ENCODE measurements at places on chromosomes 11 and 22.

DNA sequence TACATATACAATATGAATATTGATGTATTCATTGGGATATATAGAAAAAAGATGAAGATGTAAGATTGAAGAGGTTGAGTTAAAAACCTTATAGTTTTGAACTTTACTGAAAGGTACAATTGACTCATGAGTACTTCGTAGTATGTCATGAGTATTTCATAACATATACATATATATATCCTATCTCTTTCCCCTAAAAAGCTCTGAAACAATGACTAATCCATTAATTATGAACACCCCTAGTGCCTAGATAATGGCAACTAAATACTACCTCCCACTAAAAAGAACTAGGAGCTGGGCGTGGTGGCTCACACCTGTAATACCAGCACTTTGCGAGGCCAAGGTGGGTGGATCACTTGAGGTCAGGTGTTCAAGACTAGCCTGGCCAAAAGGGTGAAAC, 31.5 kb downstream of the SLC35F2 start:
- DNase-seq = no peak

GRCh38 chr11:85132851-85133585, 494.1 kb downstream of the DLG2 start:
- no peak for DNase-seq

DNA sequence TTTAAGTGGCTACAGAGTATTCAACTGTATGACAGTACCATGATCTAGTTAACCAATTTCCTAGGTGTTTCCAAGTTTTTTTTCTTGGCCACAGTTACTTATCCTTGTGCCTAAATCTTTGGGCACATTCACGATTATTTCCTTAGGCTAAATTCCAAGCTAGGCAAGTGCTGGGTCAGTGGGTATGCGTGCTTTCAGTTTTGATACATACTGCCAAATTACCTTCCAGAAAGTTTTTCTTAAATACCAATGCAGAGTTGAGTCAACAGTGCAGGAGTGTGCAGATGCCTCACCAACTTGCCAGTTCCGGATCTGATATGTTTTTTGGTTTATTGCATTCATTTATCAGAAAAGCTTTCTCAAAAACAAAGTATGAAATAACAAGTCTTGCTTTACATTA, 67.9 kb upstream of the OR4B1 start:
- DNase-seq = no peak

DNA sequence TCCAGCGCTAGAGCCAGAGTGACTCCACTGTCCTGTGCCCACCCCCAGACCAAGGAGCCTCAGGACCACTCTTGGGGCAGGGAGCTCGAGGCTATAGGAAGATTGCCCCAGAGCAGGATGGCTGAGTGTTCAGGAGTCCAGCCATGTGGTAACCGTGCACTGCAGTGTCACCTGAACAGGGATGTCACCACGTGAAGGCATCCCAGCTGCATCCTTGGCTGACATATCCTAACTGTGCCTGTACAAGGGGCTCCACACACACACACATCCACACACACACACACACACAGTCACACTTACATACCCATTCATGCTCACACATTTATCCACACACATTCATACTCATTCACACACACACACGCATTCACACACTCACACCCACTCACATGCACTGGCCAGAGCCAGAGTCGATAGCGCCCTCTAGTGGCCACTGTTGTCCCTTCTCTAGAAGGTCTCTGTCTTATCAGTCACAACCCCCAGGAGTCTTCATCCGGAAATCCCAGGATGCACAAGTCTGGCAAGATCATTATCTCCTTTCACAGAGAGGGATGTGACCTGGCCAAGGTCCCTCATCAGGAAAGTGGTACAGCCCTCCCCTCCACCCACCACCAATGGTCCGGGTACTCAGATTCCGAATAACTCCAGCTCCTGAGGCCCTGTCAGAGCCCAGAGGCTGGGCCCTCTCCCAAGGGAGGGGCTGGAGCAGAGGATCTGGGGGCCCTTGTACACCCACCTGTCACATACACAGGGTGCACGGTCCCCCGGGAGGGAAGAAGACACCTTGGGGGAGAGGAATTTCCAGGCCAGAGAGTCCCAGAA, 55.1 kb downstream of the IGLL5 start:
- DNase-seq = peak; percentile 66

Measured in stimulated activated CD8-positive, alpha-beta memory T cell treated with anti-CD3 and anti-CD28 coated beads, Interleukin-4, amount 100 ng/mL, for 1 hour (primary cell).